B cell (primary cell): ENCODE measurements at places on chromosomes 16 and 17. TPM values are rescaled to one million over a fixed set of nuclear protein-coding genes. Genes with fewer than 3 reads are reported as not detected.

Gene SDR42E1
- total RNA-seq: 6.9 and 8.6 TPM in 2 replicates

DNA sequence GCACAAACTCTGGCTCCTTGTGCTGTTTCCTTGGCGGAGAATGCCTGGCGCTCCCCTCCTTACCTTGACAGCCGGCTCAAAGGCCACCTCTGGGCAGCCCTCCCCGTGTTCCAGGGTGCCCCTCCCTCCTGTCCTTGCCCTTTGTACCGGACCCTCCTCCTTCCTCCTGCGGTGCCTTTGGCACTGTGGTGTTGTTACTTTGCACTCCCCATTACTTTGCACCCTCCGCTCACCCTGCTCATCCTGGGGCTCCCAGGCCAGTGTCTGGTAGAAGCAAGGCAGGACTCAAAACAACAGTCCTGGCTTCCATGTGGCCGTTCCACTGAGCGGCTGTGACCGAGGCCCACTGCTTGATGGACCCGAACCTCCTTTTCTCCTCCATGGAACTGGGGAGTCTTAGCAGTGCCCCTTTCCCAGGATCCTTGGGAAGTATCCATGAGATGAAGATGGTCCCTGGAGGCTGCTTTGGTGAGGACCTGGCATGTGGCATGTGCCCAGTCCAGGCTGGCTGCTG is 147.8 kb downstream of the CMIP start:
- no peak for DNase-seq

- DNase-seq: no peak
Measured at GRCh38 chr17:10754109-10754508, 24.3 kb upstream of the TMEM220 start.

Gene PRKCB
- 373 and 397 TPM in 2 replicates for total RNA-seq
